Activated CD8-positive, alpha-beta memory T cell treated with anti-CD3 and anti-CD28 coated beads, Interleukin-2, amount 50 U/mL, for 4 hours (primary cell): ENCODE measurements at places on chromosomes 7 and 10.

DNA sequence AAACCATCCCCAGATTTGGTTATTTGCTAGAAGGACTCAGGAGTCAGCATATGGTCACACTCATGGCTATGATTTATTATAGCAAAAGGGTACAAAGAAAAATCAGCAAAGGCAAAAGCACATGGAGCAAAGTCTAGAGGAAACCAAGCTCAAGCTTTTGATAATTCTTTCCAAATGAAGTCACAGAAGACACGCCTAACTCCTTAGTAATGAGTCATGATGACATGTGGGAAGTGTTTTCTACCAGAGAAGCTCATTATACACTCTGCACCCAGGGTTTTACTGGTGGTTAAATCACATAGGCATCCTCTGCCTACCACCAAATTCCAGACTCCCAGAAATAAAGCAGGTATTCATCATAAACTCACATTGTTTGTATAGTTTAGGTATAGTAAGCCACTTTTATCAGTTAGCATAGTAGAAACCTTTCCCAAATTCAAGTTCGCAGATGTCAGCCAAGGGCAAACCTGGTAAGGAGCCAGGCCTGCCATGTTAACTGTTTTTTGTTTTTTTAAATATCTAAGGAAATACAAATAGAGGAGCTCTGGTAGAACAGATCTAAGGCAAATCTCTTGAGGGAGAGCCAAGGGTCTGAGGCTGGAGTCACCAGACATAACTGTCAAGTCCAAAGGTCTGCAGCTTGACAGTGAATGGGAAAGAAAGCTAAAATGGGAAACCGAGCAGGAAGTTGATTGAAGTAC is 15.4 kb upstream of the HIBADH start:
- no peak for DNase-seq

DNA sequence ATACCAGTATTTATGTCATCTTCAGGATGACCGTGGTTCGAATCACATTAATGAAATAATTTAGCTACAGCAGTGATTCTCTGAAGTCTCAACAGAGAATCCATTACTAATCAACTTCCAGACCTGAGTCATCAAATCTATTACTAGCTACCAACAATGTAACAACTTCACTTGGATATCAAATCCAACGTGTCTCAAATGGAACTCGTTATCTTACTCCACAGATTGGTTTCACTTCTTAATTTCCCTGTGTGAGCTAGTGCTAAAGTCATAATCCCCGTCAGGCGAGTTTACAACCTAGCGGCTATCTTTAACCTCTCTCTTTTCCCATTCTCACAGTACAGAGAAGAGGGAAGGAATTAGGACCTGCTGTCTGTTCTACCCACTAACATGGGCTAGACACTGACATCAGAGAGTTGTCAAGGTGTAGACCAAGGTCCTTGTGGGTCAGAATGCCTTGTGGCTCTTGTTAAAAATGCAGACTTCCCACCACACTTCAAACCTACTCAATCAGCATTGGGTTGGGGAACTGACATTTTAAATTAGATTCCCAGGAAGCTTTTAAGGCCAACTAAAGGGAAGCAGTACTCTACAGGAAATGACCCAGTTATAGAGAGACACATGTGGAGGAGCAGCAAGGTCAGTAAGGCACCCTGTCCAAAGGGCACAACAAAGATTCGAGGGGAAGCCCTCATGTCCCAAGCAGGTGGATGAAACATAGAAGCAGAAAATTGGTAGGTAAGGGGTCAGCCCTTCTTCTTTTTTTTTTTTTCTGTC is 57.3 kb upstream of the GSAP start:
- DNase-seq: no peak

- no peak for DNase-seq
Observed at GRCh38 chr7:129457101-129457500, 22.9 kb downstream of the STRIP2 start.

GRCh38 chr7:136956232-136956631 is 87.8 kb downstream of the CHRM2 start:
- no peak for DNase-seq

DNA sequence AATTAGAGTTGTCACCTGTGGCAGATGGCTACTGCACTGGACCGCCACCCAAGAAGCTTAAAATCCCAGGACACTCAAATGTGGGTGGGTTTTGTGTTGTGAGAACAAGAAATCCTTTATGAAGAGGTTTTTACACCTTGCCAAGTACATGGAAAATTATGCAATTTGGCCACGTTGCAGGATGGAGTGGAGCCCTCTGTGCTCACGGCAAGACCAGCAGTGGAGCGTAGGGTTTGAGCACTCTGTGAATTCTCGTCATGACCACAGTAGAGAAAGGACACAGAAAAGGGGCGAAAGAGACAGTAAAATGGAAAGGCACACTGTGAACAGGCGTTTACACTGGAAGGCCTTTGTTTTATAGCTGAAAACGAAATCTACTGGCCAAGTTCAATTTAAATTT is 222.6 kb downstream of the ADARB2 start:
- DNase-seq: no peak

DNA sequence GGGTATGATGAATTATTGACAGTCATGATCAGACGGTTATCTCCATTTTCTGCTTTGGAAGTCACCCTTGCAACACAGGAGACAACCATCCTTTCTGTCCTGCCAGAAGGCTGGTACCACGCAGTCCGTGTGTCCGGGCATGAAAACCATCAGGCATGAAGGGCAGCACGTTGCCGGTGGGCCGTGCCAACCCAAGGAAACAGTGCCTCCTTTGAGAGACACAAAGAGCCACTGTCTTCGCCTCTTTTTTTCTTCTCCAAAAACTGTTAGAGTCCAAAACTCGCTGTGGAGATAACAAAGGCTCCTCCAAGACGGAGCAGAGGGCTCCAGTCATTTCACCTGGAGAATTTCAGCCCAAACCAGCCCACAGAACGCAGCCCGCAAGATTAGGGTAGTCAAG is 60.4 kb upstream of the ARHGAP21 start:
- DNase-seq: no peak

GRCh38 chr7:137110091-137110509 is 233.4 kb downstream of the PTN start:
- no peak for DNase-seq
